Pulmonary artery endothelial cell (primary cell): ENCODE measurements at places on chromosomes 11 and 22. TPM values are rescaled to one million over a fixed set of nuclear protein-coding genes. Genes with fewer than 3 reads are reported as not detected.

The APLNR gene
- not detected in 2 replicates for total RNA-seq

- DNase-seq: peak; percentile 60
Observed at GRCh38 chr22:23786752-23787599, at the start of gene SMARCB1. TSS of gene SMARCB1 (plus strand) at chr22:23786966. CDS start at chr22:23787170, 204 bp downstream.

DNA sequence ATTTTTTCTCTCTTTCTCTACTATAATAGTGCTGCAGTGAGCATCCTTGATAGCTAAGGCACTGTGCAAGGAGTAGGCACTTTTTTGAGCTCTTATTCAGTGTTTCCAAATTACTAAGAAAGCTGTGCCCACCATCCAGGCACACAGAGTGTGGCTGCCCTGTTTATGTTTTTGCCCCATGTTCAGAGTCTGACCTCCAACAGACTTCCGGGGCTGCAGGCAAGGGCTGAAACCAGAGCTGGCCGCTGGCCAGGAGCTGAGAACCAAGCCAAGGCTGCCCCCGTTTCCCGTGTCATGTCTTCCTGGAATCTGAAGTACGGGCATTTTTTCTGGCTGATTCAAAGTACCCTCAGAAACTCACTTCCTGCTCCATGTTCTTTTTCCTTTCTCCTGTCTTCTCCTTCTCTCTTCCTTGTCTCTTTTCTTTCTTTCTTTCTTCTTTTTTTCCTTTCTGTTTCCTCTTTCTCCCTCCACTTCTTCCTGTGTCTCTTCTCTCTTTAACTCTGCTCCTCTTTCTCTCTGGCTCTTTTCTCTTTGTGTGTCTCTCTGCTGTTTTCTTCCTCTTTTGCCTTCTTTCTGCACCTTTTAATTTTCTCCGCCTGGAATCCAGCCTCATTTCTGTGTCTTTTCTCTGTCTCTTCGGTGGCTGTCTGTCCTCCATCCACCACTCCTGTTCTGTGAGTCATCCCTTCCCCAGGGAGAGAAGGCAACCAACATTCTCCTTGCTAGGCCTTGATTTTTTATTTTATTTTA is 17.0 kb upstream of the KCTD14 start:
- peak; percentile 39 for DNase-seq

- DNase-seq: no peak
Observed at GRCh38 chr11:95455228-95455970, 224.4 kb upstream of the SESN3 start.

GRCh38 chr11:112658431-112658878 is 302.8 kb upstream of the NCAM1 start:
- DNase-seq: no peak

DNA sequence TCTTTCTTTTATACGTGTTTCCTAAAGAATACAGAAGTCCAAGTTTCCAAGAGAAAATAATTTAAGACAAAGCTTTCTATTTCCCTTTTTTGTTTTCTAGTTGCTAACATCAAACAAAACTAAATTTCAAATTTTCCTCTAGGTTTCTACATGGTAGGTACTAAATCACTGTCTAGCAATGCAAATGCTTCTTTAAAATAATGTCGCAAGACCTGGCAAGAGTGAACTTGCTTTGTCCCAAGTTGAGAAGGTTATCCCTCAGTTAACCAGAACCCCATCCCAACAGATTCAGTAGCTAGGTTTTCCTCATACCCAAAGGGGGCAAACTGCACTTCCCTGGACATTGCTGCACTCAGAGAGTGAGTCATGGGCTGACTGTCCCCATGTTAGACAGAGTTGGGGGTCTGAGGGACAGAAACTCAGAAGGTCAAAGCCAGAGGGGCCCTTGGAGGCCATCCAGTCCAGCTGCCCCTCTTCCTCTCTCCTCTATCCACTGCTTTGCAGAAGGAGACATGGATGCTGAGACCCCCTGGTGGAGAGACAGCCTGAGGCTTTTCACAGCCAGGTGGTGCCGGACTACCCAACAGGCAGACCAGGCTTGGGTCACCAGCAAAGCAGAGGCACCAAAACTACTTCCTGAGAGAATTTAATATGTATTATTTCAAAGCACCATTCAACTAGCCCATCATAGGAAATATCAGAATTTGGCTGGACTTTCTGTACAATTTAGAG is 23.1 kb downstream of the OR2AT4 start:
- no peak for DNase-seq
